ENCODE measurements at places on chromosomes 12 and 14.

DNA sequence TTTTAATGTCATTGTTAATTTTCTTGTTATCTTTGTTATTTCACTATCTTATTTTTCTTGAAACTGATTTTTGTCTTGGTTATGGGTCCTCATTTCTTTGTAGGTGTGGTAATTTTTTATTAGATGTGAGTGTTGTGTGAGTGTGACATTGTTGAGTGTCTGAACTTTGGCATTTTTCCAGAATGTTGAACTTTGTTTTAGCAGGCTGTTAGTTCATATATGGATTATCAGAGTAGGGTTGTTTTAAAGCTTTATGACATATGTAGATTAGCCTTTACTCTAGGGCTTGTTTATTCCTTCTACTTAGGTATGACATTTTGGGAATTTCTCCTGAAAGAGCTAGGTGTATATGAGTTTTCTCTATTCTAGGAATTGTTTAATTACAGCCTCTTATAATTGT, 103.9 kb downstream of the ARID2 start:
- DNase-seq = no peak

DNA sequence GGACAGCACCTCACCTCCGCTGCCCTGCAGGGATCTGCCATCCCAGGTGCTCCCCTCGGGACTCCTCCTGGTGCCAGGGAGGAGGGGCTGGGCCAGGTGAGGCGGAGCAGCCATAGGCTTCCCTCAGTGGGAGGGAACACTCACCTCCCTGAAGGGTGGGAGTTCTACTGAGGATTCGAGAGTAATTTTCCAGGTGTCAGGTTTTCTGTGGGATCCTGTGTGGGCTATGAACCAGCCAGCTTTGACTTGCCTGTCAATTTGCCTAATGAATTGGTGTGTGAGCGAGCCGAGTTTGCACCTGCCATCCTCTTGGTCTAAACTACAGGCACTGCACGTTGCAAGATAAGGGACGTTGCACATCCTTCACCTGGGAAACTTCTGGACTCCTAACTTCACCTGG, 50.3 kb downstream of the NOC4L start:
- no peak for DNase-seq

- DNase-seq = no peak
Measured at GRCh38 chr14:57814726-57815125, 51.2 kb downstream of the SLC35F4 start.

- no peak for DNase-seq
Measured at GRCh38 chr14:94164685-94165431, 9.3 kb upstream of the PPP4R4 start.

- no peak for DNase-seq
Measured at GRCh38 chr12:69397978-69398377, 38.4 kb downstream of the YEATS4 start.

- DNase-seq = no peak
Measured at GRCh38 chr14:32470161-32470715, 141.1 kb downstream of the AKAP6 start.

DNA sequence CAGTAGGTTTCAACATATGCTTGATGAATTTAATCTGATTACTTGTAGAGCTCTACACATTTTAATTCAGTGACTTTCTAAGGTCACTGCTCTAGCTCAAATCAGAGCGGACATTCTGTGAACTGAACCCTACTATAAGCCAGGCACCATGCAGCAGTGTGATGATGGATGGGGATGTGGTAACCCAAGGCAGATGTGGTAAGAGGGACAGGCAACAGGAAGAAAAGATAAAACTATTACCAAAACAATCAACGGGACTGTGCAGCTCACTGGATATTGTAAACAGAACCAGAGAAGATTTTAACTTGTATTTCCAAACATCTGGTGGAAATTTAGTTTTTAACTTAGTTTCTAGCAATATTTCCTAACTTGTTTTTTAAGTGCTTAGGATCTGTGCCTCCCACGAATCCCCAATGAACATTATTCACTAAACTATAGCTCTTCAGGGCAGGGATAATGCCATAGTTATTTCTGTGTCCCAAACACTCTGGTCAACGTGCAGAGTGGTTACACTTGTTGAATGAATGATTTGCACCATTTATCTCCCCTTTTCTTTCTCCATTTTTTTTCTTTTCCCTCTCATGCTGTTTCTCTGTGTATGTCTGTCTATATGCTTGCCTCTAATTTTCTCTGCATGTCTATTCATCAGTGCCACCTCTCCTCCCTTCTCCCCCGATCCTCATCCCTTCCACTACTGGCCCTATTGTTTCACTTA, 3.0 kb downstream of the ERO1A start:
- no peak for DNase-seq

DNA sequence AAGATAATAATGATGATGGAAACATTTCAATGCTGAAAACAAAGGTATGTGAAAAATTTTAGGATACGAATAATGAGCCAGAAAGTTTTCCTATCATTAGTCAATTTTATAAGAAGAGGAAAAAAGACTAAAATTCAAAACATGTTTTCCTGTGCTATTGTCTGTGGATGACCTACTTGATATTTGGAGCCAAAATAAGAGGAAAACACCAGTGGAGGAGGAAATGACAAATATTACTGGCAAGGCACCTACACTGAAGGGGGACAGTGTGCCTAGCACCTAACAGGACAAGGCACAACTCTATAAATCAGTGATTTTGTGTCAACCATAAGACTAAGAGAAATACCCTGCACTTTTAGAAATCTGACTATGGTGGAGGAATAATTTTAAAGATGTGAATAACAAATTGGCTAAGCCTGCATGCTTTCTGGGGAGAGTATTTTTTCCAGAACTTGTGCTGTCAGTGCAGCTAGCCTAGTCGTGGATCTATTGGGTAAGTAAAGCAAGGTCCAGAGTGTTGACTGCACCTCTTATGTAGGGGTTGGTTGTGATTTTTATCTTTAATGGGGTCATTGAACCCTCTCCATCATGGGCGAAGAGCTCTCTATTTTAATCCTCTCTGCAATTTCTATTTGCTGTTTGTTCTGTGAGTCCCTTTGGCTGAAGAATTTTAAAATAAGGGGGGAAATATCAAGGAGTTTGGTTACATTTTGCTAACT, 398.0 kb downstream of the TMTC2 start:
- DNase-seq = no peak

DNA sequence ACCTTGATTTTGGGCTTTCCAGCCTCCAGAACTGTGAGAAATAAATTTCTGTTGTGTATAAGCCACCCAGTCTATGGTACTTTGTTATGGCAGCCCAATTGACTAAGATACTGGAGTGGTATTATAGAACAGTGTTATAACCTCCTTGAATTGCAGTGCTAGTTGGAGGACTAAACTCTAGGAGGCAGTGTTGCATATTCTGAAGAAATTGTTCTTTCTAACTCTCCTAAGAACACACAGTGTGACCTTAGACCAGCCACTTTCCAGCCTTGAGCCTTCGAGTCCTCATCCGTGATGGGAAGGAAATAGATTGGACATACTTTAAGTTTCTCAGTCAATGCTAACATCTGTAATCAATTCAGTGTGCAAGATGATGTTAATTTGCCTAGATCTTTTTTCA, 22.4 kb upstream of the LRRC10 start:
- DNase-seq = no peak

- DNase-seq = no peak
Measured at GRCh38 chr12:131915000-131915689, 13.9 kb upstream of the PUS1 start.

GRCh38 chr14:76311079-76311758, 64.7 kb upstream of the ESRRB start:
- DNase-seq = no peak

Measured in brain microvascular endothelial cell (primary cell).